ACHN (cell line): ENCODE measurements at places on chromosomes 4 and X.

- DNase-seq, result no peak
Observed at GRCh38 chr4:41080976-41081375, 133.4 kb downstream of the APBB2 start.

DNA sequence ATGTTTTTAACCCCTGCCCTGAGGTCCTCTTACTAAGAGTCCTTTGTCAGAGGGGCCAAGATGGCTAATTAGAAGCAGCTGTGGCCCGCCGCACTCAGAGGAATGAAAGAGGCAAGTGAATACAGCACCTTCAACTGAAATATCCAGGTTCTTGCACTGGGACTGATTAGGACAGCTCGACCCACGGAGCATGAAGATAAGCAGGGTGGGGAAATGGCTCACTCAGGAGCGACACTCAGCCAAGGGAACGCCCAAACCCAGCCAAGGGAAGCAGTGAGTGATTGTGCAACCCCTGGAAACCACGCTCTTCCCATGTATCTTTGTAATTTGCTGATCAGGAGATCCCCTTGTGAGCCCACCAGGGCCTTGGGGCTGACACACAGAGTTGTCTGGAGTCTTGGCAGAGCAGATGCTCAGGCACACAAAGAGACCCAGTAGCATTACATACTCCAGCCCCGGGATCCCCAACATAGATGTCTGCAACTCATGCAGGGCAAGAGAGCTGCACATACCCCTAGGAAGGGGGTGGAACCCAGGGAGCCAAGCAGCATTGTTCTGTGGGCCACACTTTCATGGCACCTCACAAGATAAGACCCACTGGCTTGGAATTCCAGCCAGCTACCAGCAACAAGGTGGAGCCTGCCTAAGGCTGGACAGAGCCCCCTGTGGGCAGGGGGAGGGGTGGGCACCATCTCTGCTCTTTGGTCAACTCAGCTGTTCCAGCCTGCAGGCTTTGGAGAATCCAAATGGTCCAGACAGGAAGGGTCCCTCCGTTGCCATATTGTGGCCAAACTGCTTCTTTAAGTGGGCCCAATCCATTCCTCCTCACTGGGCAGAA, 23.3 kb downstream of the F8A3 start:
- no peak for DNase-seq

DNA sequence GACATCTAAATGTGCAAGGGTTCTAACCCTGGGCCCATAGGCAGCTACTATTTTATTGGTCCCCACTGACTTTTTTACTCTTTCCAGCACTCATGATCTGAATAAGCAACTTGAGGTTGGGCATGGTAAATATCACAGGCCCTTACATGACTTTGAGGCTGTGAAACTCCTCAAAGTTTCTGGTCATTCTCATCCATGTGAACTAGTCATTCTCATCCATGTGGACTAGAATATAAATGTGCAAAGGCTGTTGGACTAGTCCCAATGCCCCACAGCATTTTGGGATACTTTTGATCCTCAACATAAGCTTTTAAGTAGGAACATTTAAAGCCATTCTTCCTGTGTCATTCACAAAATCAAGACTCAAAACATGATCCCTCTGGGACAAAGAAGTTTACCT, 290.7 kb upstream of the PPARGC1A start:
- no peak for DNase-seq

- peak; percentile 9 for DNase-seq
Observed at GRCh38 chr4:89615051-89615450, 221.9 kb downstream of the SNCA start.

DNA sequence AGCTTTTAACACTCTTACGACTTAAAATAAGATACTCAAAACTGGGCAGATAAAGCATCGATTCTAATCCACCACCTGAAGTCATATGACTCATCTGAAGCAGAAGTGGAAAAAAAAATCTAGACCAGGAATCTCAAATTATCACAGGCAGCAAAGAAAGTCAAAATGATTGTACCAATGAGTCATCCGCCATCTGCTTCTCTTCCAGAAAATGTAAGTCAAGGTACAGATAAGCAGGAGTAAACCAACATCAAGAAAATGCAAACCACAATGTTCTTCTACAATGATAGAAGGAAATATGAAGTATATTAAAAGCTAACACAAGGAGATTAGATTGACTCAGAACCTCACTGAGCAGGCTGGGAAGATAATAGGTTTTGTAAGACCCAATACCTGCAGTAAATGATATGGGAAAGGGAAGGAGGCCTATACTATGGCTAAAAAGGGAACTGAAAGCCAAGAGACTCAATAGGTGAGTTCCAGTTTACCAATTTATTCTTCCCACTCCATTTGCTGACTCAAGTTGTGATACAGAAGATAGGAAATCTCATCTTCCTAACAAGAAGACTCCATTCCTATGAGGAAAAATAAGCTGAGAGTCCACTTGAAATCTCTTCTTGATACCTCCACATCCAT, 88.4 kb upstream of the TET2 start:
- no peak for DNase-seq

GRCh38 chrX:49214996-49215526, 15.1 kb upstream of the SYP start:
- no peak for DNase-seq

- no peak for DNase-seq
Observed at GRCh38 chr4:121806411-121806810, 5.3 kb downstream of the EXOSC9 start.

- DNase-seq, result no peak
Observed at GRCh38 chrX:112967903-112968302, 127.3 kb upstream of the AMOT start.

GRCh38 chr4:156298230-156298629, 344.6 kb upstream of the CTSO start:
- DNase-seq, result peak; percentile 49

DNA sequence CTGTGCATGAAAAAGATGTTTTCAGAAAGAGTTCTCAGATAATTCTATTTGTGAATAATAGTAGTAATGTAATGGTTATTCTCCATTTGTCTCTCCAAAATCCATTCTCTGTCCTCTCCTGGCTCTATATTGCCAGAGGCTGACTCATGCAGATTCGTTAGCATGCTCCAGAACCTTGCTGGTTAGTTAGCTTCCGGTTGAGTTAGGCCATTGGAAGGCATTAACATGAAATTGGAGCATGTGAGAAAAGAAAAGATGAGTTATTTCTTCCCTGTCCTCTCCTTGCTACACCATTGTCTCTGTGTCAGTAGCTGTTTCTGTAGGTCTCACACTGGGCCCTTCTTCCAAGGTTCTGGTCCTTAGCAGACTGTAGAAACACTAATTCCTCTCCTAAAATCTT, 23.5 kb upstream of the PRDM8 start:
- no peak for DNase-seq

GRCh38 chrX:143429131-143429530, 88.1 kb downstream of the SPANXN3 start:
- DNase-seq, result peak; percentile 31
